ENCODE measurements at places on chromosomes 3 and 15.

DNA sequence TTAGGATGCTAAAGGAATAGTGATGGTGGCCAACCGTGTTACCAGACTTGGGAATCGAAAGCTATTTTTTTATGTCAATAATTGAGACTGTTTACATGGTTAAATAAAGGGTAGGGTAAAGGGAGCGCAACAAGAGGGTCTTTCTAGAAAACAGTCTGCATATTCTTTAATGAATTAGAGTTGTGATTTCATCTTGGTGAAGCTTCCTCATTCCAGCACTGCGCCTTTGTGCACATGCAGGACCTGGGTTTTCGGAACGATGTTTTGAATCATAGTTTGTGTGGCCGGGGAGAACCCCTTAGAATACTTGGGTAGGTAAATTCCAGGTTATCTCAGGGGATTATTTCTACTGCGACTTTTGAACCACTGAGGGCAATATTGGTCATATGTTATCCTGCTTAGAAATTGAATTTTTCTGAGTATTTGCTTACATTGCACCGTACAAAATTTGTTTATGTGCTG lies 1.3 kb downstream of the PIK3CA start:
- DNase-seq = peak; percentile 68

GRCh38 chr3:124250053-124250452 lies 258.1 kb upstream of the ROPN1 start:
- no peak for DNase-seq

DNA sequence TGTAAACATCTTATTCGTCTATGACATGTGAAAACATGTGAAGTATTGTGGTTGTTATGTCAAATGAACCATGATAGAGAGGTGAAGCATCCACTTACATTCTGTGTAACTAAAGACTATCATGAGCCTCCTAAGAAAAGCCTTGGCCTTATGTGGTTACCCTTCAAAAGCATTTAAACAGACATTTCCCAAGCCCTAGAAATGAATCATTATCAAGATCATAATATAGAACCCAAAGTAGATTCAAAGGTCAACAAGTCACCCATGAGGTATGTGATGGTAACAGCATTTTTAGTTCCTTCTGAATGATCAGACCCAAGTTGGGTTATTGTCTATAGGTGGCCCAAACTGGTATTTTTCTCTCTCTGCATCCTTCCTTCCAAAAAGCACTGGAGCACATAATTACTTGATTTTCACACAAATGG lies 408.0 kb downstream of the TBL1XR1 start:
- DNase-seq = no peak

DNA sequence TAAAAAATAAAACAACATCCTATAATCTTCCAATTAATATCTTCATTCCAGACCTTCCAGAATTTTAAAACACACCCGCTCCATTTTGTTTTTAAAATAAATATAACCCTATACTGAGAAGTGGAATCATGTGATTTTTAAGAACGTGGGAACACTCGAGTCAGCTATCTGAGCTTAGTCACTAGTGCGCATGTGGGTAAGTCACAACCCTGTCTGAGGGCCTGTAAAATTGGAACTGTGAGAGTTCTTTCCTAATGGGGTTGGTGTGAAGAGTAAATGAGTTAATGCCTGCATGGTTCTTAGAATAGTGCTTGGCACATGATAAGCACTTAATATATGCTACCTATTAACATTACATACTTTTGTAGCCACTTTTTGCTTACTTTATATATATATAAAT lies 19.9 kb upstream of the POLR2M start:
- no peak for DNase-seq

DNA sequence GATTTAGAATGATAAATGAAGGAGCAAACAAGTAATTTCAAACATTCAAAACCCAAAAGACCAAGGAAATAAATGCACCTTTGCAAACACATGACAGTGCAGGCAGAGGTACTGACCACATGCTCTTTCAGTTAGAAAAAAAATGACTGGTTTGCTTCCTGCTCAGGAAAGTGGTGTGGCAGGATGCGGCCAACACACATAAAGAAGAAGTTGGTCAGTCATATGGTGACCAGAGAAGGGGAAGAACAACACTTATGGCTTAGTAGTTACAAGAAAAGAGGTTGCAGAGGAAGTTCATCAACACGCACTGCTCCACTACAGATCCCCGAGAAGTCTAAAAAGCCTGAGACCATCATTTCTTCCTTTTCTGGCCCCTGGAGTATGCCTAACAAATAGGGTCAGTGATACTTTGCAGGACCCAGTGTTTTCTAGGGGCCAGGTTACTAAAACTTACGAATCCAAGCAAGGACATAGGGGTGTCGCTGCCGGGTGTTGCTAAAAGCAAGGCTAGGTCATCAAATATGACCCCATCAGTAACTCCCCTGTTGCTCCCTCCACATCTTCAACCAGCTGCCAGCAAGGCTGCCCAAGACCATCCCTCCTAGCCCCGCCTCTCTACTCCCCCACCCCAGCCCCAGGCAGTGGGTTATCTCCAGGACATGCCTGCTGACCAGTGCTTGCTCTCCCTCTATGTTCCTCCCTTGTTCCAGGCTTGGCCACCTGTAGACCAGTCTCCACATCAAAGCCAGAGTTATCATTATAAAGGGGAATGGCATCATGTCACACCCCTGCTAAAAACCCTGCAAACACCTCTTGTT lies 11.2 kb downstream of the ATP8B4 start:
- DNase-seq = peak; percentile 97

DNA sequence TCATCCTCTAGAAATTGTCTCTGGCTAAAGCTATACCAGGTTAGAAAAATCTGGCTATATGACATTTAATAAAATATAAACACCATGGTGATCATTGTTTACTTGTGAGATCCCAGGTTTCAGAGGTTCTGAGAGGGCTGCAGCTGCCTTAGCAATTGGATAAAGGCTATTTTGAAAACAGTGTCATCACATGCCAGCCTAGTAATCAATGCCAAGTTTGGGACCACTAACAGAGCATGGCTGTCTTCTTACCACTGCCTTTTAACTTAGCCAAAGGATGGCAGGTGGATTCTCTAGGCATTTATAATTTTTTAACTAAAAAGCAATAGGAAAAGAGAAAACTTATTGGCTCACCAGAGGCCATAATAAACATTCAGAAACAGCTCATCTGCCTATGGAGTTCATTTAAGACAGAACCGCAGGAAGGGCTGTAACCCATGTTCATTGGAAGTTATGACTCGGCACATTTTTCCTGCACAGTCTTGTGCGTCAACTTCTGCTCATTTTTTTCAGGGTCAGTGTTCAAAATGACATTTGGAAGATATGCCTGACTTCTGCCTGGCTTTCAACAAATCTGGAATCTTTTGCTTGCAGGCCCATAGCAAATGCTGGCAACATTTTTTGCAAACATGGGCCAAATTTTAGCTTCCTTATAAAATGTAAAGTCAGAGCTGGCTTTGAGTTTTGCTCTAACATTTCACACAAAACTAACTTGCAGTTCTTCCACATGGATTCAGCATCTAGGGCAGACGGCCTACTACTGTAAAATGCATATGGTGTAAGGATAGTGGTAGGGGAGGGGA lies 476.0 kb upstream of the TBL1XR1 start:
- DNase-seq = peak; percentile 59

DNA sequence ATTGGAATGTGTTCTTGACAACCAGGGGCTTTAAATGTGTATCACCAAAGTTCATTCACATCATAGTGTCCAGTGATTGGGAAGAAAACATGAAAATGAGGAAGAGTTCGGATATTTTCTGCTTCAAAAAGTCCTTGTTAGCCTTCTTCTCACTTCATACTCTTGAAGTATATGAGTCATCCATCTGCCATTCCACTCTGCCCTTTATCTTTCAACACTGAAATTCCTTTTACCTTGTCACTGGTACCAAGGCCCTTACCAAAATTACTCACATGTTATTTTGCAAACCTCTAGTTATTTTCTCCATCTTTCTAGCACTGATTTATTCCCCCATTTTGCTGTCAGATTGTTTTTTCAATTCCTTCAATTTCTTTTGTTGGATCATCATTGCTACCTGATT lies 32.5 kb downstream of the OR5H15 start:
- no peak for DNase-seq
